ENCODE measurements at places on chromosomes 11 and 22. TPM values are rescaled to one million over a fixed set of nuclear protein-coding genes. Genes with fewer than 3 reads are reported as not detected.

SCARF2 gene
- 2.8 TPM for total RNA-seq

GRCh38 chr22:45240104-45240809 is 437 bp downstream of the KIAA0930 start:
- peak overlapping the region; percentile 62 for H3K4me3 ChIP-seq
- DNase-seq: peak; percentile 39
- no peaks in the 10 kb centered on the region for H3K27me3 ChIP-seq
- no peak overlapping the region for H3K27ac ChIP-seq
- peaks cover 42% of the 10 kb centered on the region for H3K4me1 ChIP-seq

GRCh38 chr11:127137771-127138280 is 137.3 kb upstream of the KIRREL3 start:
- no peak overlapping the region for H3K4me3 ChIP-seq
- no peaks in the 10 kb centered on the region for H3K4me1 ChIP-seq
- no peak for DNase-seq
- no peak overlapping the region for H3K27ac ChIP-seq
- H3K27me3 ChIP-seq: no peaks in the 10 kb centered on the region

DNA sequence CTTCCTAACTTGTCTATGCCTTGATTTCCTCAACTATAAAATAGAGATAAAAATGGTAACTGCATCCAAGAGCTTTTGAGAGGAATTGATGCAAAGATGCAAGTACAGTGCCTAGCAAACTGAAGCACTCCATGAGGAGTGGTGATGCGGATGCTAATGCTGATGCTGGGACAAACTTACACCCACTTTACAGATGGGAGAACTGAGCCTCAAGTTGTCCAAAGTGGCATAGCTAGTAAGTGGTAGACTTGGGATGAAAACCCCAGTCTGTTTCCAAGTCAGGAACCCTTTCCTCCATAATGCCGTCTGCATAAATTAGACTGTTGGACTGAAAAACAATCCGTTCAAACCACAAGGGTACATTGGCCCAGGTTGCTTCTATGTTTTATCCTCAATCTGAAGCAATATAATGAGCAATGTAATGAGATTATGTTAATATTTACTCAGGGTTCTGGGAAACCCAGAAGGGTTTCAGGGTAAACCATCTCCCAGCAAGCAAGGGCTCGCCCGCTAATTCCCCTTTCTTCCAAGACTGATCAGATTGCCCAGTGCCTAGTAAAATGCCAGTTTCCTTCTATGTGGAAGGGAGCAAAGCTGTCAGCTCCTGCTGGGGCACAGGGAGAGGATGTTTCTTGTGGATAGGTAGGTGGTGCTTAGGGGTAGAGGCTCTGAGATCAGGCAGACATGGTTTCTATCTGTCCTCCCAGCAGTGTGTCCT is 10.4 kb upstream of the EHF start:
- no peaks in the 10 kb centered on the region for H3K4me1 ChIP-seq
- H3K4me3 ChIP-seq: no peak overlapping the region
- no peak for DNase-seq
- H3K36me3 ChIP-seq: no peaks in the 10 kb centered on the region
- no peaks in the 10 kb centered on the region for H3K27me3 ChIP-seq

- no peaks in the 10 kb centered on the region for H3K4me1 ChIP-seq
- H3K27me3 ChIP-seq: peaks cover 41% of the 10 kb centered on the region
- H3K4me3 ChIP-seq: no peak overlapping the region
- no peaks in the 10 kb centered on the region for H3K36me3 ChIP-seq
- H3K27ac ChIP-seq: no peak overlapping the region
These were observed 863.3 kb downstream of the TBC1D22A start for GRCh38 chr22:47625531-47626427.

All from T-cell (primary cell).